ENCODE measurements at places on chromosomes 1 and 21.

GRCh38 chr1:112698366-112699310 is 8.3 kb downstream of the RHOC start:
- DNase-seq = peak; percentile 76

GRCh38 chr1:98025858-98026257 is 105.0 kb upstream of the DPYD start:
- DNase-seq = no peak

- DNase-seq = no peak
Measured at GRCh38 chr1:240104672-240105071, 13.0 kb downstream of the FMN2 start.

- no peak for DNase-seq
Measured at GRCh38 chr1:69121723-69122122, 446.0 kb upstream of the LRRC7 start.

DNA sequence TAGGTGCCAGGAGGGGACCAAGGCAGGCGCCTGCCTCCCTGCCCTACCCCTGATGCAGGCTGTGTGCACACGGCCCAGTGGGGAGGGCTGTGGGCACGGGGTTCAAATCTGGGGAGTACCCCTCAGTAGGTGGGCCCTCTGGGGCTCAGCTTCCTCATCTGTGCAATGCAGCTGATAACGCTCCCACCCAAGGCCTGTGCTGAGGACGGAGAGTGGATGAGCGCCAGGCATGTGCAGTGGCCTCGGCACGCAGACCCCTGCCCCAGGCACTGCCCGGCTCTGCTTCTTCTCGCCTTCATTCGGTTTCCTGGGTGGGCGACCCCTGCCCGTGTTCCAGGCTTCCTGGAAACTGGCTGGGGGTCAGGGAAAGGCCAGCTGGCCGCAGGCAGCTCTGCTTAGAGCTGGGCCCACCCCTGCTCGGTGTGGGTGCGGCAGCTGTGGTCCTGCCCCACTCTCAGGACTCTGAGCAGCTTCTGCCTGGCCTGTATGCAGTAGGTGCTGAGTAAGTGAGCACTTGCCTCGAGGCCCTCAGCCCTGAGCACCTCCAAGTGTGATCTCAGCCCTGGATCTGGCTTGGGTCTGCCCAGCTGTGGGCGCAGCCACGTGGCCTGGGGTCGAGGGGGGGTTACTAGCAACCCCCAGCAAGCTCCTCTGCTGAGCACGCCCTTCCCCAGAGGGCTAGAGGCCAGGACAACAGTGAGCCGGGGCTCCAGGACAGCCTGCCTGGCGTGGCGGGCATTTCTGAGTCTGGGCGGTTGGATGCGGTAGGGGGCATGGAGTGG is 11.9 kb upstream of the TNFRSF14 start:
- peak; percentile 10 for DNase-seq

GRCh38 chr1:201552941-201553351 is 14.0 kb downstream of the NAV1 start:
- DNase-seq = peak; percentile 78

DNA sequence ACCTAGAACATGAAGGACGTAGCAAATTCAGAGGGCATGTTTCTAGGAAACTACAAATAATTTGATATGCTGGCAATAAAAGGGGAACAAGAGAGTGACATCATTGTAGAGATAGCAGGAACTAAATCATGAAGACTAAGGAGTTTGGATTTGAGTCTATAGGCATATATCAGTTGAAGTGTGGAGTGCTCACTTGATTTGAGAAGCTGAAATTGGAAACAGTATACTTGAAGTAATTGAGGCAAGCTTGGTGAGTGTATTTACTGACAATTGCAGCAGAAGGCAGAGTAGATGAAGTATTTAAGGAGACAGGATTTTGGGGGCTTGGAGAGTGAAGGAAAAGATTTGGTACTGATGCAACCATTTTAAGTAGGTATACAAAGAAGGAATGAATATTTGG is 6.4 kb upstream of the TMCO2 start:
- no peak for DNase-seq

DNA sequence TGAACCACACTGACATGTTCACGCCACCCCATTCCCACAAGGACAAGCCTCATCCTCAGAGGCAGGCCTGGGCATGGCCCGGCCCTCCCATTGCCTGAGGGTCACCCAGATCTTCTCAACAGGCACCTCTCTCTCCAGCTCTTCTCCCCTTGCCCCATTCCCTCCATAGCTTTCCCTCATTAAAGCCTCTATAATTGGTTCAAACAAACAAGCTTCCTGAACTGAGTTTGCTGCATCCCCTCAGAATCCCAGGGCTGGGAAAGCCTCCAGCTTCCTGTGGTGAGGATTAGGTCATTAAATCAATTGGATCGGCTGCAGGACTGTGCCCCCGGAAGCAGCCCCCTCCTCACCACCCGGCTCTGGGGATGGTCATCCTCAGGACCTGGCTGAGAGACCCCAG is 18.9 kb downstream of the CTNNBIP1 start:
- peak; percentile 91 for DNase-seq

DNA sequence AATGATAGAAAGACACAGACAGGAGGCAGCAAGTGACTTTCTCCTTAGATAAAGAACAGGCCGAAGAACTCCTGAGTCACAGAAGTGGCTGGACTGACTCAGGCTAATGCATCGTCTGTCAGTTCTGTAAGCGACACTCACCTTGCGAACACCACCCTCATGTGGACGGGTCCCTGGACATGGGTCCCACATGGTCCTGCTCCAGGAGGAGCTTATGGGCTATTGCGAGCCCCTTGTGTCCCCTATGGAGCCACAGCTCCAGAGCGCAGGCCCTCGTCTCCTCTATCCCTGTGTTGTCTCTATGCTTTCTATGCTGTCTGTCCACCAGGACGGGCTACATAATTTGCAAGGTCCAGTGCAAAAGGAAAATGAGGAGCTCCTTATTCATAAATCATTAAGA is 85.8 kb downstream of the TRABD2B start:
- DNase-seq = no peak

DNA sequence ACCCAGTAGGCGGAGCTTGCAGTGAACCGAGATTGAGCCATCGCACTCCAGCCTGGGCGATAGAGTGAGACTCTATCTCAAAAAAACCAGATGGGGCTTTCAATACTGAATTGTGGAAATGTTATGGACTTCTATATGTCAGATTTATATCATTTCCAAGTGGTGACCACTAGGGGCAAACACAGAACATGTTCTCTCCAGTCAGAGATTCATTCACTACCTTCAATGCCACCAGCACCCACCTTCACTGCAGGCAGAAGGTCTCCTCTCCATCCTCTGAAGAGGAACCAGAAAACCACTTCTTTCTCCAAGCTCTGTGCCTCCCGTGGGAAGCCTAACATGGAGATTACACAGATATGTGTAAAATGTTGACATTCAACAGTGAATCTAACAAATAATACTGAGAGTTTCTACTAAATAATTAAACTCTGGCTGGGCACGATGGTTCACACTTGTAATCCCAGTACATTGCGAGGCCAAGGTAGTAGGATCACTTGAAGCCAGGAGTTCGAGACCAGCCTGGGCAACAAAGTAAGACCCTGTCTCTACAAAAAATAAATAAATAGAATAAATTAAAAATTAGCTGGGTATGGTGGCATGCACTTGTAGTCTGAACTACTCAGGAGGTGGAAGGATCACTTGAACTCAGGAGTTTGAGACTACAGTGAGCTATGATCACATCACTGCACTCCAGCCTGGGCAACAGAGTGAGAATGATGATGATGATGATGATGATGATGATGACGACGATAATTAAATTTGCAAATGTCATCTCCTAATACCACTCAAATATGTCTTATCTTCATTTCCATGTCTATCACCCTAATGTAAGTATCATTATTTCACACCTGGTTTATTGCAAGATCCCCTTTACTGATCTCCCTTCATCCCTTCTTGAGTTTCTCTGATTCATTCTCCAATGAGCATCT is 151.1 kb downstream of the ZNF281 start:
- peak; percentile 75 for DNase-seq

DNA sequence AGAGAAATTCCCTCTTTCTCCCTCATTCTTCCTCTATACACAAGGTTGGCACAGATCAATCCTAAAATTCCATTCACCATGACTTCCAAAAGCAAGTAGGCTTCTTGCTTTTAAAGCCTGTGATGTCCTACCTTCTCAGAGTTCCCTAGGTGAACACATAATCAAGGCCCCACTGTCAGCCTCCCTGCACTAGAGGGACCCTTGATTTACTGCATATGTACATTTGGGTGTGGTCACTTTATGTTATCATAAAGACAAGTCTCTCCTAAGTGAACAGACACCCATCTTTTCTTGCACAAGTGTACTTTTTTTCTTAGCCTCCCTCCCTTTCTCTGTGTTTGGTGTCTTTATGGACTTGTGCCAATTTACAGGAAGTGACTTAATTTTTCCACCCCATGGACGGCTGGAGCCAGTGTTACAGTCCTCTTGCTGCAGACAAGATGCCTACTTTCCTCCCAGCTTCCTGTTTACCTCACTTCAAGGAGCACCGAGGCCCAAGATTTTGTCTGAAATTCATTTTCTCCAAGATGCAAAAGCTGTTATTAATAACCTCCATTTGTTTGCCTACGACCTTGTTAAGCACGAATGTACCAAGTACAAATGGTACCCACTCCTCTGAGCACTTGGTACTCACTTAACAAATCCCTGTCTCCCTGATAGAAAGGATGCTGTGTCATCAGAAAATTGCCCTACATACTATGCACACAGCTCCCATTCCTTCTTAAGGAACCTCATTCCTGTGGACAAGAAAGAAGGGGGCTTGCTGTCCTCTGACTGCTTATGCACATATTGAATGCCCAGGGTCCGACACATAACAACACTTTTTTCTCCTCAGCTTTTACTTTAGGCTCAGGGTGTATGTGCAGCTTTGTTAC is 82.8 kb upstream of the SLC44A3 start:
- peak; percentile 17 for DNase-seq

DNA sequence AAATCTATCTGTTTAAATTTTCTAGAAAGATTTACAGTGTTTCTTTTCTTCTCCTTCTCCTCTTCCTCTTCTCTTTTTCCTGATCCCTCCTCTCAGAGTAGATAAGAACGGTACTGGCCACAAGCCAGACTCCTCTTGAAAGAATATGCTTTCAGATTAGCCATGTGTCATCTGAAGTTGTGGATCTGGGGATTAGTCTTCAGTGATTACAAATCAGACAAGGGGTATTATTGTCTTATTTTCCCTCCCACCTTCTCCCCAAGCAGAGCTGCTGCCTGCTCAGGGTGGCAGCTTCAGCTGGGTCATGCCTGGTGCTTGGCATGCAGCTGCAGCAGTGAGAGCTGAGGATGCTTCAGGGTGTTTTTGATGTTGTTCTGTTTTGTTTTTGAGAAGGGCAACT is 42.7 kb downstream of the SGIP1 start:
- DNase-seq = peak; percentile 16

- no peak for DNase-seq
Measured at GRCh38 chr1:244953901-244954300, 89.6 kb upstream of the HNRNPU start.

DNA sequence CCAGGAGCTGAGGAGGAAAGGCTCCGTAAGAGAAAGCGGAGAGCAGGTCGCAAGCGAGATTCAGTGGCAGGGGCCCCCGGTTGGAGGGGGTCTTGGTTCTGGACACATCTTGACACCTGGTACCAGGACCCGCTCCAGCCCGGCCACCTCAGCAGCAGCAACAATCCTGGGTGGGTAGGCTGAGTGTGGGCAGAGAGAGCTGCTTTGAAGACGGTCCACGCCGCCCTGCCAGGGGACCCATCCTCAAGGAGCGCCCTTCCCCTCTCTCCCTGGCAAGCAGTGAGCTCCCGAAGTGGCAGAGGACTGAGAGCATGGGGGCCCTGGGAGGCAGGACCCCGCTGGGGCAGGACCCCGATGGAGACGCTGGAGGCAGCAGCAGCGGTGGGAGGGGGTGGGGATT is 35.6 kb upstream of the LAPTM5 start:
- no peak for DNase-seq

GRCh38 chr21:41675574-41675973 is 91.3 kb downstream of the RIPK4 start:
- no peak for DNase-seq

GRCh38 chr1:185402930-185403329 is 85.9 kb upstream of the IVNS1ABP start:
- DNase-seq = no peak

- DNase-seq = no peak
Measured at GRCh38 chr21:23292292-23292691, 2294.1 kb downstream of the NCAM2 start.

- DNase-seq = no peak
Measured at GRCh38 chr1:24925963-24926362, 4.1 kb downstream of the RUNX3 start.

GRCh38 chr1:214277704-214278635 is 3.0 kb upstream of the SMYD2 start:
- DNase-seq = no peak

DNA sequence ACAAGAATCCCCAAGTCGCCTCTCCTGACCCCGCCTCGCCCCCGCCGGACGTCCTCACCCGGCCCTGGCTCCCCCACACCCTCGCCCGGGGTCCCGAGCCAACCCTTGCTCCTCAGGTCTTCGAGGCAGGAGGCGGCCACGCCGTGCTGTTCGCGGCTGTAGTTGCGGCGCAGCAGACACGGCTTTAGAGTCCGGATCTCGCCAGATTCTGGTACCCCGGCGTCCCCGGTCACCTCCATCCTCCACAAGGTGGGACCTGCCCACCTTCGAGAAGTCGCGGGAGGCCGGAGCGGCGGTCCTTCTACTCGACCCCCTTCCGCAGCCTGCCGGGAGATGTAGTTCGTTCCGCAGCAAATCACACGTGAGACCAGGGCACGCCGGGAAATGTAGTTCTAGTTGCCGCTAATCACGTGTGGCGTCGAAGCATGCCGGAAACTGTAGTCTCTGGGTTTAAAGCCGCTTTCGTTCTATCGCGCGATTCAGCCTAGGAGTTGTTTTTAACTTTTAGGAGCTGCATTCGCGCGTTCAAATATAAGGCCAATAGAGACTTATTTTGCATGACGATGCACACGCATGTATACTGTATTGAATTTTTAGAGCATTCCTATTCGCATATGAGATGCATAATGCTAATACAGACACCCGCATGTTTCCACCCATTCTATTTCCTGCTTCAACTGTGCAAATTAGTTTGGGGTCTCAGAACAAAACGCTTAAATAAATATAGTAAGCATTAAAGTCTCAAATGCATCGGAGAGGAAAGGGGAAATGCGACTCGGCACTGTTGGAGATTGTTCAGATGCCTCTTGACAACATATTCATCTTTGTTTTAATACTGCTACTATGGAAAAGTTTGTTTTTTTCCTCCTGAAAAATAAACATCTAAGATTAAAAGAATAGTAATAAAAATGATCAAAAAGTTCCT is at the start of gene DFFA:
TSS of gene DFFA (minus strand) at position 310 of the 925 bp plus-strand sequence. CDS start at position 239, 71 bp downstream.
- peak; percentile 93 for DNase-seq

DNA sequence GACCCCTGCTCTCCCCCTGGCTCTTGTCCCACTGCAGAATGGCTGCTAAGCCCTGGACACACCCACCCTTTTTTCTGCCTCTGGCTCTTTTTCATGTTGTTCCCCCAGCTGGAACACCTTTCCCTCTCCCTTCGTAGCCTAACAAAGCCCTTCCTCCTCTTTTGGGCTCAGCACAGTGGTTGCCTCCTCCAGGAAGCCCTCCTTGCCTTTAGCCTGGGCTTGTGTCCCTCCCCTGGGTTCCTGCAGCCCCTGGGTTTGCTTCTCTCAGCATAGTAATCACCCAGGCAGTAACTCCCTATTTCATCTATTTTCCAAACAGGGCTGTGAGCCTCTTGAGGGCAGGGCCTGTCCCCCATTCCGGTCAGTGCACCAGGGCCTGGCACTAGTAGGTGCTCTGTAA is 19.8 kb upstream of the ACTL8 start:
- no peak for DNase-seq

- peak; percentile 77 for DNase-seq
Measured at GRCh38 chr1:58754073-58754613, 29.7 kb downstream of the JUN start.
